ENCODE measurements at places on chromosomes 13 and 19.

GRCh38 chr19:27962264-27962663, 1250.7 kb downstream of the UQCRFS1 start:
- no peak for DNase-seq

- DNase-seq, result no peak
These were observed 2293.3 kb downstream of the PCDH9 start for GRCh38 chr13:64936879-64937278.

DNA sequence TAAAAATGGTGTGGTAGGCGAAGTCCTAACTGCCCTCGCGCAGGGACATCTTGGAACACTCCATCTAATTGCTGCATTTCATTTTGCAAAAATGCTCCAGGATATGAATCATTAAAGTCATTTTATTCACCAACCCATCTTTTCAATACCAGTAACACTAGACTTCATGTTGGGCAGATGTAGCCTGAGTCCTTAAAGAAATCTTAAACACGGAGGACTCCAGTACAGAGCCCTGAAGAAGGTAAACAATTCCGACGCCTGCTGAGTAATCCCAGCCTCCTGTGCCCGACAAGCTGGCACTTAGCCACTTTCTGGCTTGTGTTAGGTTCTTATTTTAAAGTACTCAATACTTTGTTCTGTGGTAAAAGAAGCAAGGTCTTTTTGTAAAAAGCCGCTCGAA, 58.0 kb upstream of the IRS2 start:
- no peak for DNase-seq

DNA sequence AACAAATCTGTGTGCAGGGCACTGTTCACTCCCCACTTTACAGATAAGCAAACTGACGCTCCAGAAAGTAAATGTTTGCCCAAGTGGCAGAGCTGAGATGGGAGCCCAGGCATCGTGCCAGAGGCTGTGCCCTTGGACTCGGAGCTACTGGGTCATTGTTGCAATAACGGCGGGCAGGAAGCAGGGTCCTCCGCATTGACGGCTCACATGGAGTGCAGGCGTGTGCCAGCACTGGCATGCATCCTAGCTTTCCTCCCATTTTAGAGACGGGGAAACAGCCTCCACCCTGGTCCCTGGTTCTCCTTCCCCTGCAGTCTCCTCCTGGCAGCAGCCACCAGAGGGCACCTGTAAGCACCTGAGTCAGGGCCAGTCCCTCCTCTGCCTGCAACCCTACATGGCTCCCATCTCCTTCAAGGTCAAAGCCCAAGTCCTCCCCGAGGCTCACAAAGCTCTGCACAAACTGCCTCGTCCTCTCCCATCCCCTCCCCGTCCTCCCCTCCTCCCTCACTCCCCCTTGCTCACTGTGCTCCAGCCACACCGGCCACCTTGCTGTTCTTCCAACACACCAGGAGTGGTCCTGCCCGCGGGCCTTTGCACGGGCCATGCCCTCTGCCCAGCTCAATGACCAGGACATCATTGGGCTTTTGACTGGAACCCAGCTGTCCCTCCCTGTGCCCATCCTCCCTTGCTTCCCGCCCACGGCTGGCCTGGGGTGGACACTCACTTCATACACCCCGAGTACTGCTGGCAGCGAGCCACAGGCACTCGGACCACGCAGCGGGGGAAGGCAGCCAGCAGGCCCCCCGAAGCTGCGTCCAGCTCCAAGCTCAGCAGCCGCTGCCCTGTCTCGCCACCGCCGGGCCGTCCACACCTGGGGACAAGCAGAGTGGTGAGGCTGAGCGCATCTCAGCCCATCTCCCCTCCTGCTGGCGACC, 7.7 kb upstream of the LRG1 start:
- no peak for DNase-seq

- no peak for DNase-seq
These were observed 467.2 kb downstream of the ITGBL1 start for GRCh38 chr13:101919541-101920181.

- no peak for DNase-seq
These were observed 23.5 kb downstream of the KCTD15 start for GRCh38 chr19:33819880-33820781.

DNA sequence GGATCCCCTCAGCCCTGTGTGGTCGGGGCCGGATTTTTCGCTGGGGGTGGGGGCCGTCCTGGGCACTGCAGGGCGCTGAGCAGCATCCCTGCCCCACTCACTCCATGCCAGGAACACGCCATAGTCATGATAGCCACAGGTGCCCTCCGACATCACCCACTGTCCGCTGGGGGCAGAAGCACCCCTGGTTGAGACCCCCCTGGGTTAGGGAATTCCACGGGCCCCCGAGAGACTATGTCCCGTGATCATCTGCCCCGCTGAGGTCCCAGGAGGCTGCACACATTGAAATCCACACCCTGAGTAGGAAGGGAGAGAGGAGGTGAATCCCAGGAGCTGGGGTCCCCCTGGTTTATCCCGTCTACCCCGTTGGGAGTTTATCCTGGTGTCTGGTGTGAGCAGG, 16.2 kb downstream of the NCLN start:
- no peak for DNase-seq

GRCh38 chr19:31985001-31985605, 360.3 kb upstream of the ZNF507 start:
- DNase-seq, result no peak

- DNase-seq, result no peak
These were observed 12.6 kb downstream of the FFAR2 start for GRCh38 chr19:35460608-35461007.

DNA sequence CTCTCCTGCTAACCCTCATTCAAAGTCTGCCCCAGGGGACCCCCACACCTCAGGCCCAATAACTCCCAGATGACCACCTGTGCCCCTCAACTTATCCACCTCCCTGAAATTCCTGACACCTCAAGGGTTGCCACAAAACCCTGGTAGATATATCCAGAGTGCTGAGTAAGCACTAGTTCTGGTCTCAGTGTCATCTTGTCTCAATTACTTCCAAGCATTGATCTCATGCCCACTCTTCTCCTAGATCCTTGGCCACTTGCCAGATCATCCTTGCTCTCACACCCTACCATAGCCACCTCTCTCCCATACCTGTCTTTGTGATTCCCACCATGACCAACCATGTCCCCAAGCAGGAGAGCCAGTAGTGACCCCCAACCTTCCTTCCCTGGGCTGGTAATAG, 2.0 kb downstream of the ZNF416 start:
- no peak for DNase-seq

- DNase-seq, result no peak
These were observed 103.2 kb downstream of the LMO7 start for GRCh38 chr13:75739244-75739868.

GRCh38 chr13:30371649-30372265, 50.5 kb upstream of the UBE2L5 start:
- no peak for DNase-seq

DNA sequence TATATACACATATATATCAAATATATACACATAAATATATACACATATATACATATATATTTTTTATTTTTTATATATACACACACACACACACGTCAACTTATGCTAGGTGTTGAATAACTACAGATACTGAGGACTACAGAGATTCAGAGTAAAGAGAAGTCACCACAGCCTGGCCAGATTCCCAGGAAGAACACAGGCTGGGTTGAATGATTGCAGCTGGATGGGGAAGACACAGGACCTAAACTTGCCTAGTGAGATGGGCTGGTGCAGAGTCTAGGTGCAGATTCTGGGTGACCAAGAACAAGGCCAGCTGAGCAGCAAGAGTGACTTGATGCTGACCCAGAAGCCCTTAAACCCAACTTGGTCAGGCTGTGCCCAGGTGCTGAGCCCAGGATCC, 241.3 kb downstream of the KCTD12 start:
- DNase-seq, result no peak

GRCh38 chr13:51562011-51562671, 22.1 kb upstream of the WDFY2 start:
- no peak for DNase-seq

DNA sequence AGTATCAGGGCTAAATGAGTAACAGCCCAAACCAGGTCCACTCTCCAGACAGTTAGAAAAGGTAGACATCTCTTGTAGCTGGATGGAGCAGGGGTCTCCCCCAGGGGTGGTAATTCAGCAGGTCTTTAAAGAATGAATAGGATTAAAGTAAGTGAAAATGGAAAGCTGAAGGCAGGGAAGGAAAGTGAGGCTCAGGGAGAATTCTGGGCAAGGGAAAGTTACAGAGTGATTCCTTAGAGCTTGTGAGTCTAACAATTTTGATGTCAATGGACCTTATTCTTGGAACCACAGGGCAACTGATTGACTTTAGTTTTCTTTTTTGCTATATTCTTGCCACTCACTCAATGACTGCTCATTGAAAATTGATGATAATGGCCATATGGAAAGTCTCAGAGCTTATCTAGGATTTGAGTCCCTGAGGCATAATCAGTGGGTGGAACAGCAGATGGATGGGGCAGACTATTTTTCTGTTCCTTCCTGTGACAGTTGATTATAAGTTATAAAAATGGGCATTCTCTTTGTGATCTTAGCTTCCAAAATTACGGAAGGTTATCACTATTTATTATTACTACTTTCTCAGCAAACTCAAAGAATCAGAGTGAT, 76.9 kb downstream of the LRCH1 start:
- DNase-seq, result no peak

DNA sequence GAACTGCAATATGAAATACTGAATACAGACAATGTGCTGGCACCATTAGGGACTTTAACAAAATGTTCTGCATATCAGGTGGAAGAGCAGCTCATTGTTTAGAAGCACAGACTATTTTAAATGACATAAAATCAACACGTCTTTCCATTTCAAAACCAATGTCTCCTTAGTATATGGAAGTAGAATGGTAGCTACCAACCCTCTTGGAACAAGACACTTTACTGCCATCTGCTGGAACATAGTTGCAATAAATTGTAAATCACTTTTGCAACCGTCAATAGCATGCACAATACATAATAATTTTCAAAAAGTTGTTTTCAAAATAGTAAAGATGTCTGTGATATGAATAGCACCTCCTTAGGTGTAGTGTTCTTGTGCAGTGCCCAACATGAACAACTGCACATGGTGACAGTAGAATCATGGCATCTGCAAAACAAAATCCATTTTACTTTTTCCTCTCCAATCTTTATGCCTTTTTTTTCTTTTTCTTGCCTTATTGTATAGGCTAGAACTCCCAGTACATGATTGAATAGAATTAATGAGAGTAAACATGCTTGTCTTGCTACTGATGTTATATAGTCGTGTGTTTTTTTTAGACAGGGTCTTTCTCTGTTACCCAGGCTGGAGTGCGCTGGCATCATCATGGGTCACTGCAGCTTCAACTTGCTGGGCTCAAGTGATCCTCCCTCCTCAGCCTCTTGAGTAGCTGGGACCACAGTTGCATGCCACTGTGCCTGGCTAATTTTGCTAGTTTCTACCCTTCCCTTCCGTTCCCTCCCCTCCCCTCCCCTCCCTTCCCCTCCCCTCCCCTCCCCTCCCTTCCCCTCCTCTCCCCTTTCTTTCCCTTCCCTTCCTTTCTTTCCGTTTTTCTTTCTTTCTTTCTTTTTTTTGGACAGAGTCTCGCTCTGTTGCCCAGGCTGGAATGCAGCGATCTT, 7.8 kb upstream of the LYPD5 start:
- DNase-seq, result no peak

DNA sequence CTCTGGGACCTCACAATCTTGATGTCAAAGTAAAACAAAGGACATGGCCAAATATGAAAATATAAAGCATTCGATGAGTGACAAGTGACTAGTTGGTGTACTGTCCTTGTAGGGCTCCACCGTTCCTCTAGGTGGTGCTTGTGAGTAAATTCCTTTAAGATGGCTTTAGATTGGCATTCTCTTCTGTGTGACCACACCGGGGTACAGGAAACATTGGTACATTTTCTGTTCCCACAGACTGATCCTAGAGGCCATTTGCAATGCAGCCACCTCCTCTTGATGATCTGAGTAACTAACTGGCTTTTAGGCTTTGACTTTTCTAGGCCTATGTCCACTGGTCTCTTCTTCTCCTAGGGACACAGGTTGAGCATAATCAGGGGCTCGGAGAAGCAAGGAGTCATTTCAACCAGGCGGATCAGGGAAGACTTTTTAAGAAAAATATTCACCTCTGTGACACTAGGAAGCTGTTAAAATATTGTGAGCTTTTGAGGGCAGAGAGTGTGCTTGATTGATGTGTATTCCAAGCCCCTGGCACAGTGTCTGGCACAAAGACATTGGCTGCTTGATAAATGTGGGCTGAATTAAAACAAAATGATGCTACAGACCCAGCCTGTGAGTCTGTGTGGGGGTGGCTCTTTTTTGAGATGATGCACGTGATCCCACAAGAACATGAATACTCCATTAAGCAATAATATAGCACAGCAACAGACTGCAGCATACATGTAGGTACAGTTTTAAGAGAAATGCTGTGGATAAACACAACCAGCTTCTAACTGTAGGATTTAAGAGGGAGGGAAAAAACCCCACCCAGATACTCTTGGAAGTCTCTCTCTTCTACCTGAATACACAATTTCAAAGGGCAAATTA, 21.0 kb downstream of the EPSTI1 start:
- DNase-seq, result no peak

GRCh38 chr13:114299604-114300305, 14.5 kb upstream of the CHAMP1 start:
- DNase-seq, result no peak

GRCh38 chr19:30450100-30450499, 77.9 kb downstream of the ZNF536 start:
- no peak for DNase-seq

DNA sequence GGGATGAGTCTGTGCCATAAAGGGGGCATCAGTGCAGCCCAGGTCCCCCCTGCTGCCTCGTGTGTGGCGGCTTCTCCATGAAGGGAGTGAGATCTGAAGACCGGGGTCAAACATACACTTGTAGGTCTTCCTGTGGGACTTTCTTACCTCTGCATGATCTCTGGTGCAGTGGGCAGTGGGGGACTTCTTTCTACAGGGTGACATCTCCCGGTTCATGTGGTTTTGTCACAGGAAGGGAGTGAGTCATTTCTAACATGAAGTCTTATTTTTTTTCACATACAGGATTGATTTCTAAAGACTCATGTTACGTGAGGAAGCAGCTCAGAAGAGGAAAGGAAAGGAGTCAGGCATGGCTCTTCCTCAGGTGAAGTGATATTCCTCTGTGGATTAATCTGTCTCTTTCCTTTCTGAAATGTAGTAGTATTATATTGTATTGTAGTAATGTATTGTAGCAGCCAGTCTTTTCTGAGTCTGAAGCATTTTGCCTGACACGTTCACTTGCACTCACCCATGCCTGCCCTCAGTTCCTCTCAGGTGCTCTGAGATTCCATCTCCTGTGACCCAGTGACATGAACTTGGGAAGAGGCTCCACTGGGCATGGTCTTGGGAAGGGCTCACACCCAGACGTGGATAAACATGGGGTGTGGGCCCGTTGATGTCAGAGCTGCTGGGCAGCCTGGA, 15.7 kb downstream of the ZNF808 start:
- DNase-seq, result no peak

GRCh38 chr13:46206143-46206542, 5.6 kb upstream of the LRRC63 start:
- DNase-seq, result no peak

All from stimulated activated CD8-positive, alpha-beta memory T cell treated with anti-CD3 and anti-CD28 coated beads, Interleukin-15, amount 100 ng/mL, for 4 hours (primary cell).